ENCODE measurements at places on chromosomes 11 and 22.

DNA sequence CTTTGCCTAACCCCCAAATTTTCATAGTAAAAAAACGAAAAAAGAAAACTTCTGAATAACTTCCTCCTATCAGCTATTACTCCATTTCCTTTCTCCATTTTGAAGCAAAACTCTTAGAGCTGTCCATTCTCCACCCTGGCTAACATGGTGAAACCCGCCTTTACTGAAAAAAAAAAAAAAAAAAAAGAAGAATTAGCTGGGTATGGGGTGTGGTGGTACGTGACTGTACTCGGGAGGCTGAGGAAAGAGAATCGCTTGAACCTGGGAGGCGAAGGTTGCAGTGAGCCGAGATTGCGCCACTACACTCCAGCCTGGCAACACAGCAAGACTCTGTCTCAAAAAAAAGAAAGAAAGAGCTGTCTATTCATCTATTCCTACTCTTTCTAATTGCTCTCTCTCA lies 11.3 kb upstream of the NXF1 start:
- no peak for ATAC-seq

DNA sequence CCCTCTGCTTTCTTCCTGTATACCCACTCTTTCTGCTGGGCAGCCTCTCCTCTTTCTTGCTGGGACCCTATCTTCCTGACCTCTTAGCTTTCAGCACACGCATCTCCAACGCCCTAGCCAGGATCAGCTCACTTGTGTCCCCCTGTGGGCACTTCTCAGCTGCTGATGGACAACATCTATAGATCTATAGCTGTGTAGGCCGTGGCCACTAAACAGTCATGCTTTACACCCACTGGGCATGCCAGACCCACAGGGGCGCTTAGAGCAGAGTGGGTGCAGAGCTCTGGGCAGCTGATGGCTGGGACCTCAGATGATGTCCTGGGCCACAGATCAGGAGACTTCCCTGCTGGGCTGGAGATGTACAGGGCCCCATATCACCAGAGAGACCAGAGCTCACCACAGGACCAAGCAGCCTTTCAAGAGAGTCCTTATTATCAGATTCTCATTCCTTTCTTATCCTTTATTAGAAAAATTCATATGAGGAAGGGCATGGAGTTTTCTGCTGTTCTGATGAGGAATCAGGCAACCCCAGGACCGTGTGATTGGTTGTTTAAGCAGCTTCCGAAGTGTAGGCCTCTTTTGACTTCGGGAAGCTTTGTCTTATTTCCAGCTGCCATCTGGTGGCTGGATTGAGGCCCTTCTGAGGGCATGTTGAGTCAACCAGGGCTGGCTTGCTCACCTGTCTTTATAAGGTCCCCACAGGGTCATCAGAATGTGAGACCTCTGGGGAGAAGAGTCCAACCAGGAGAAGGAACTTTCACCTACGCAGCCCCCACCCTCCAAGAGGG lies 60.5 kb downstream of the OSBP2 start:
- peak; percentile 66 for ATAC-seq

DNA sequence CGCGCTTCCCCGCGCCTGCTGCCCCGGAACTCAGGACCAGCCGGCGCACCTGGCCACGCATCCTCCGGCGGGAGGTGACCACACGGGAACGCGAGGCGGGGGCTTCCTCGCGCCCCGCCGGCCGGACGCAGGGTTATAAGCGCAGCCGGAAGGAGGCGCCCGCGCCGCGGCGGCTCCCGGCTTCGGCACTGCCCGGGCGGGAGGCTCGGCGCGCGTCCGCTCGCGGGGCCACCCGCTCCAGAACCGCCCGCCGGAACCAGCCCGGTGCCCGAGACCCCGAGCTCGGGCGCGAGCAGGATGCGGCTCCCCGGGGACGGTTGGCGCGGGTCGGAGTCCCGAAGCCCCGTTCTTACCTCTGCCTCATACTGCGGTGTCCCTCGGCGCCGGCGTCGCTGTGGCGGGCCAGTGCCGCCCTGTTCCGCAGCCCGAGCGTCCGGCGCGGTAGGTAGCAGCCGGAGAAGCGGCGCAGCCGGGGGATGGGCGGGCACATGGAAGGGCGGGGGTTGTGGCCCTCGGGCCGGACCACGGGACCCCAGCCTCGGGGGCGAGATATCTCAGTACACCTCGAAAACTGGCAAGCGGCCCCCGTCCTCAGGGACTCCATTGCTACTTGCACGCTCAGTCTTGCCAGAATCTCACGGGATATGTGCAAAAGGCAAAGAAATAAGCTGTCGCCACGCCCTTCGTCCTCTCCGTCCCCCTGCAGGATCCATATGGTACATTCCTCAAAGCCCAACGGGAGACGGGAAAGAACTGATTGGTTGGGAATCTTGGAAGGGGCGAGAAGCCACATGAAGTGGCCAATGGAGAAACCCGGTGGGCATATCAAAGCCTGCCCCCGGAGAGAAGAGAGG lies 23.1 kb downstream of the MICAL3 start:
- peak; percentile 96 for ATAC-seq

DNA sequence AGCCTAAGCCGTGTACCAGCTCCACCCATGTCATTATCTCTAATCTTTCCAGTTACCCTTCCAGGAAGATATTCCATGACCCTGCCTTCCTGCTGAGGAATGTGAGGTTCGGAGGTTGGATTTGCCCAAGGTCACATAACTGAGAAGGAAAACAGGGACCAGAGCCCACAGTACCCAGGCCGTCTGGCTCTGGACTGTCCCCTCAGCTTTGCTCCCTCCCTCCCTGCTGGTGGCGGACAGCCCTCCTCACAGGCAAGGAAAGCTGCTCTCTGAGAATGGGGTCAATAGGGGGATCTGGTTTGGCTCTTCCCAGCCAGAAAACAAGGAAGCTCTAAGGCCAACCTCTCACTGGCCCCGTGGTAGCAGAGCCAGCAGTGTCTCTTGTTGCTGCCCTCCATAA lies 63.3 kb downstream of the SYN3 start:
- ATAC-seq: no peak

- no peak for ATAC-seq
Observed at GRCh38 chr11:31912808-31913207, 101.7 kb upstream of the PAX6 start.

- peak; percentile 25 for ATAC-seq
Observed at GRCh38 chr22:19605508-19606331, 81.5 kb upstream of the CLDN5 start.

- ATAC-seq: no peak
Observed at GRCh38 chr11:100403816-100404215, 283.3 kb upstream of the ARHGAP42 start.

DNA sequence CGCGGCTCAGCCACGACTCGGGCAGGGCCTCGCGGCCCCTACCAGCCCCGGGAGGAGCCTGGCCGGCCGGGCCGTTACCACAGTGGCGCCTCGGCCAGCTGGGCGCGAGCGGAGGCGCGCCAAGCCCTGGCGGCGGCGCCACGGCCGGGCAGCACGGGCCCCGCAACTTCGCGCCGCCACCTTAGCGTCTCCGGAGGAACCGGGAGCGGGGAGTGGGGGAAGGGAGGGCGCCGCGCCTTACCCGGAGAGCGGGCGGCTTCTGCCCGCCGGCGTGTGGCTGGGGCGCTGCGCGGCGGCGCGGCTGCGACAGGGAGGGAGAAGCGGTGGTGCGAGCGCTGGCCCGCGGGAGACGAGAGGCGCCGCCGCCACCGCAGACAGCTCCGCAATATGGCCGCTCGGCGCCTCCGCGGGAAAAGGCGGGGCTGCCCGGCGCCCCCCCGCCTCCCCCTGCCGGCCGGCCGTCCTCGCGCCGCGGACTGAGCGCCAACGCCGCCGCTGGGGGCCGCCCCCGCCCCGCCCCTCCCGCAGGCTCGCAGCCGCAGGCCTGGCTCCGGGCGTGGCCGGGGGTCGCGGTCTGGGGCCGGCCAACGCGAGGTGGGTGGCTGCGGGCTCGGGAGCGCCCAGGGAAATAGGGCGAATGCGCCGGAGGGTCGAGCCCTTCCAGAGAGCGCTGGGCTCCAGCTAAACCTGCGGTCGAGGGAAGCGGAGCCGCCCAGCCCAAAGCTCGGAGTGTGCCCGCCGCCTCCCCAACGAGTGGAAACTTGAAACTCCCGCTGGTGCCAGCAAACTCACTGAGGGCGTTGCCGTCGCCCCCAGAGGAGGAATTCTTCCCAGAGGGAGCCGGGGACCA lies at the start of gene RDX:
Gene RDX (minus strand): TSS at position 389 of the 850 bp plus-strand sequence. CDS start 16,922 bp downstream, outside the sequence.
- ATAC-seq: peak; percentile 92

- ATAC-seq: no peak
Observed at GRCh38 chr11:122304973-122305372, 189.0 kb upstream of the BLID start.

DNA sequence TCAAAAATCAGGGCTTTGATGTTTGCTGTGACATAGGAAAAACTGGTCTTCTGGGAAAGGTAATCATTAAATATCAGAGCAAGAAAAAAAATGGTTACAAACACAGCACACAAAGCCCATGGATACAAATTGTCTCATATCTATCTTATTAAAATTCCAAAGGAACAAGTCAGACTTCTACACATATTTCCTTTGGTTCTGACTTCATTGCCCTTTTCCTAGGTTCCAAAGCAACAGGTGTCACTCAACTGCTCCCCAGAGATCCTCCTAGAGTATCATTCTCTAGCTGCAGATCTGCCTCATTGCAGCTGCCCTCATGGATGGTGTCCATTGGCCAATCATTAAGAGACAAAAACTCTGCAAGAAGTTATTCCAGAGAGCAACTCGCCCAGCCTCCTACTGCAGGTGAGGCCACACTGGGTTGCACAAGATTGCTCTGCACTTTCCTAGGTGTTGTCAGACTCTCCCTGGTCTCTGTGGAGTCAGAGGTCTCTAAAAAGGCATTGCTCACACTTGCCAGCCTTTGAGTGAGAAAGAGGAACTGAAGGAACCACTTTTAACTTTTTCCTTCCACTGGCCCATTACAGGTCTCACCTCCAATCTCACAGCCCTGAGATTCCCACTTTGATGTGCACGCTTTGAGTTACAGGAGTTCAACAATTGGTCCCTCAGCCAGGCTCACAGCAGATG lies 5.7 kb downstream of the DRICH1 start:
- no peak for ATAC-seq

DNA sequence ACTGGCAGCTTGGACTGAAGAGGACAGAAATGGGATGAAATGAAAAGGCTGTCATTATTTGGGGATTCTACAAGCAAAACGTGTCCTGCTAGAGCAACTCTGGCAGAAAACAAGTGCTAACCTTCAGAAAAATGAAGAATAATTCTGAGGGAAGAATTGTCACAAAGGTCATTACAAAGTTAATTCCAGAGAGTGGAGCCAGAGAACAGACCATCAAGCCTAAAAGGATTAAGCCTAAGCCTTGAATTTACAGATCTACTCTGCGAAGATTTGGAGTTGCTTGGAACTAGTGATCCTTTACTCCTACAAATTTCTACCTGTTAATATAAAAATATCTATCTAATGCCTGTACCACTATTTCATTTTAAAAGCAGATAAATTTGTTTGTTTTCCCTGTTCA lies 1077.3 kb upstream of the CNTN5 start:
- ATAC-seq: no peak

- no peak for ATAC-seq
Observed at GRCh38 chr22:24265734-24266133, 4.9 kb upstream of the SPECC1L start.

- ATAC-seq: no peak
Observed at GRCh38 chr11:119026970-119027369, 3.7 kb downstream of the SLC37A4 start.

GRCh38 chr11:22733475-22734248 lies 67.3 kb downstream of the GAS2 start:
- no peak for ATAC-seq

DNA sequence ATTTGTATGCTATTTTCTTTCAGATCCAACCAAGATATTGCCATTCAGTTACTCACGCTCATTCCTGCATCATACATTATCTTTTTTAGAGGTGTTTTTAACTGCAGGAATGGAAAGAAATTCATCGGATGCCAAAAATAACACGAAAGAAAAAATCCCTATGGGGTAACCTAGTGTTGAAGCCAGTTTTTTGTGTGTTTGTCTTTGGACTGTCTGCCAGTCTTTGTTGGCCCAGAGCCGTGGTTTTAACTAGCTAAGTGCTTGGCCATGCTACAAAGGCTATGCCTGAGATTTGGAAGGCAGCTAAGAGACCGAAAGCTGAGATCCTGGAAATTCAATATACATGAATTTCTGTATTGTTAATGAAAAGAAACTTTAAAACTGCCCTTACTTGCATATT lies 309.8 kb upstream of the CNTN5 start:
- ATAC-seq: no peak
